Fibroblast of skin of right quadriceps (primary cell): ENCODE measurements at places on chromosomes 3 and 15.

DNA sequence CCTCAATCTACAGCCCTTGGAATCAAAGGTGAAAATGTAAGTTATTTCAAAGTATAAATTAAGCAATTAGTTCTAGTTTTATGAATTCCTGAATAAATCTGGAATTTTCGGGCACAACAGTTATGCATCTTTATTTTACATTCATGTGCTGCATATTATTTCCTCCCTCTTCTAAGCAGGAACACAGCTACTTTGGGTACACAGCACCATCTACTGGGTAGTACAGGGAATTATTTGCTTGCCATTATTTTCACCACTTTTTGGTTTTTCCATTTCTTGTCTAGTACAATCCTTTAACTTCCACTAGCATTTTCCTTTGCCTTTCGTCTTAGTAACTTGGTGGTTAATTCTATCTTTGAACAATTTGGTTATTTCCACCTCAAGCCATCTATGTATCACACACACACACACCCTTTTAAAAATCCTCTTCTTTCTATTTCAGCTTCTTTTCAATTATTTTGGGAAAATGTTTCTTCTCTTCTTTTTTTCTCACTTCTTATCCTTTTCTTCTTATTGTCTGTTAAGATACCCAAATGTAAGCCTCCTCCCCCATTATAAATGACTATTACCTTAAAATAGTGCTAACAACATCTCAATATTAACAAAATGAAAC, 451.0 kb downstream of the MFSD1 start:
- DNase-seq, result peak; percentile 70

GRCh38 chr3:111854990-111855389, 4.1 kb upstream of the PHLDB2 start:
- DNase-seq, result no peak

DNA sequence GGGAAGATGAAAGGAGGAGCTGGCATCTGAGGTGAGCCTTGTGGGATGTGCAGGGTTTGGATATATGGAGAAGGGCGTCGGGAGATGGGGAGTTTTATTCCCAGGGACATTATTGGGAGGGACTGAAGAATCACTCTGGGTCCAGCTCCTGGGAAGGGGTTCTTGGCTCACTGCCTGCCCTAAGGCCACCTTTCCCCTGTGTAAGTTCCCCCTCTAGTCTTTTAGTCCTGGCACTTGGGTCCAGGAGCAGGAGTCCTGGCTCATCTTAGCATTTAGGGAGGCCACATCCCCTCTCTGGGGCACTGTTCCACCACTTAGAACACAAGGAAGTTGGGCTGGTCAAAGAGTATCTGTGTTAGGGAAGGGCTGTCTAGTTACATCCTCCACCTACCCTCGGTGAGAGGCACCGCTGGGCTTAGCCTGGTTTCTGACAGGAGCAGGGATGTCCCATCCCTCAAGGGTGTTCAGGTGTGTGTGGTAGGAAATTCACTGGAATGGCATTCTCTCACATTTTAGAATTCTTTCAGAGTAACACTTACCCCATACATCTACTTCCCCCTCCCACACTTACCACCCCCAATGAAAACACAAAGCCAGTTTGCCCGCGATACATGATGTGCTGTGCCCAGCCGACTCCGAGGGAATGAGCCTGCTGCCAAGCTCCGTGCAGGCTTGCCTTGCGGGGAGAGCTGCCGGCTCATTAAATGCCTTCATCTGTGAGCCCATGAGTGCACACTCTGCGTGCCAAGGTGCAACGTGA, 86.7 kb downstream of the FAM43A start:
- no peak for DNase-seq

- no peak for DNase-seq
Observed at GRCh38 chr3:19226479-19226878, 78.2 kb downstream of the KCNH8 start.

DNA sequence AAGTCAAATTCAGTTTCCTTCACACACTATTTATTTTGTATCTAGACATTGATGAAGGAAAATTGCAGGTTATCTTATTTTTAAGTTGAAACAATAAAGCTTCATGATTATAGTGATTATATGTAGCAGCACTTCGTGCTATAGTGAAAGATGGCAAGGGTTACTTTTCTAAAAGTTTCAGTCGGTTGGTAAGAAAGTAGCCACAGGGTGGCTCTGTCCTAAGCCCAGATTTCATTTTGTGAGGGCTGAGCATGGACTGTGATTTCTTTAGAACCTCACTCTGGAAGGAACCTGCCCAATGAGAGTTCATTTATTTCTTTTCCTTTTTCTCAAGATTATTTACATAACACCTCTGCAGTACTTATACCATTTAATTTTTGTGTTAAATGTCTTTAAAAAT, 66.5 kb downstream of the NME9 start:
- DNase-seq, result no peak

DNA sequence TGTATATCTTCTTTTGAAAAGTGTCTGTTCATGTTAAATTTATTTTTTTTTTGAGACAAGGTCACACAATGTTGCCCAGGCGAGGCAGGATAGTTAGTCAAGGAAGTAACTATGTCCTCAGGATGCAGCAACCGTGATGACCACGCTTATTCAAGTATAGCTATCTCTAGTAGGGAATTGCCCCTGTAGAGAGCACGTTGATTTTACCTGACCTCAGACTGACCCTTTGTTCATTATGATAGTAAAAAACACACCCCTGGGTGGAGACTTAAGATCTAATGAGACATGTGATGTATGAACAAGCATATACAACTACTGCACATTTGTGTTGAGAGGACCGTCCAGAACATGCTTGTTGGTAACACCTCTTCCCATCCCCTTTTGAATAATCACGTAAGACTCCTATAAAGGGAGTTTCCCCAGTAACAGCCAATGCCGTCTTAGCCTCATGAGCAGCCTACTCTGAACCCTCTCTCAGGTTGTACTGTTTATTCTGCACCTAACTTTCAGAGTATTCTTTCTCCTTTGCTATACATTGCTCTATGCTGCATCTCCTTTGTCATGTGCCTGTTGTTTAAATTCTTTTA, 32.9 kb downstream of the ZNF621 start:
- no peak for DNase-seq

DNA sequence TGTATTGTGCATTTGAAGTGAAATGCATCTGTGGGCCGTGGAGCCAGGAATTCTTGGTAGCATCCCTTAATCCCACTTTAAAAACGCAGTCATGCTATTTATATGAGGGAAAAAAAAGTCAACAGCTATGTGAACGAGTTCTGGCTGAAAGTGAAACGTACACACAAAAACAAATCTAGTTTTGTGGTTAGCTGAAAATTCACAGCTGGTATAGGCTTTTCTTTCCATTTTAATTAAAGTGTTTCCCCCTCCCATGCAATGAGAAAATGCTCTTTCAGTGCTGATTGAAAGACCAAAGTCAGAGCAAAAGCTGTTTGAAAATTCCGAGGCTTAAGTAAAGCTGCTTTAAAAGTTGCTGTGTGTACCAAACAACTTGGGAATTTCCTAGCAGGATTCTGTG, 297.4 kb downstream of the PLCL2 start:
- DNase-seq, result no peak

- DNase-seq, result no peak
Observed at GRCh38 chr3:152717252-152717651, 117.7 kb upstream of the P2RY1 start.

- peak; percentile 72 for DNase-seq
Observed at GRCh38 chr3:27483117-27484014, 818 bp downstream of the SLC4A7 start.

DNA sequence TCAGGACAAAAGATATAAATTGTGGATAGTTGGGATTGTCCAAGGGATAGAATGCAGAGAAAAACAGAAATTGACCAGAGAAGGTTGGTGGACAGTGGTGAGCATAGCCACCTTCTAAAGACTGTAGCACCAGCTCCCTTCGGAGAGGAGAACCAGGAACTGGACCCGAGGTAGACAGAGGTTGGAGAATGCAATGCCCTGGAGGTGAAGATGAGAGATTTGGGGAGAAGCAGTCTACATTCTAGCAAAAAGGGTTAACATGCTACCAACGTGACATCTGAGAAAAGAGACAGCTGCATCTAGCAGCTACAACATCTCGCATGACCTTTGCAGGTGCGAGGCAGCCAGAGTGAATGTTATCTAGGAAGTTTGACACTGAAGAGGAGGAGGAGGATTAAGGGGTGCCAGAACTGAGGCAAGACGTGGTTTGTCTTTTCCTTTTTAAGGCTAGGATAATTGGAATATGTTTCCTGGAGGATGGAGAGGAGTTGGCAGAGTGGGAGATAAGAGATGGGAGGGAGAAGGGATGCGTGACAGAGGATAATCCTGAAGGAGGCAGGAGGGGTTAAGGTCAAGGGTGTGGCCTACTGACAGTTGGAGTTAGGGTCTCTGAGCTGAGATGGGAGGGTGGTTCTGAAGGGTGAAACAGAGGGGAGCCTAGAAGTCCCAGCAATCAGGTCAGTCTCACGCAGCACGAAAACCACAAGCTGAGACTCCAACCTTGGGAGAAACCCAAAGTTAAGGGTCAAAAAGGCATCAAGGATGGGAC, 103.7 kb upstream of the NR2E3 start:
- no peak for DNase-seq

GRCh38 chr3:177357352-177358090, 160.2 kb upstream of the TBL1XR1 start:
- peak; percentile 87 for DNase-seq

GRCh38 chr3:8490079-8490552, 11.5 kb upstream of the LMCD1 start:
- peak; percentile 100 for DNase-seq

GRCh38 chr15:63440756-63441155, 59.1 kb upstream of the CA12 start:
- DNase-seq, result no peak

- no peak for DNase-seq
Observed at GRCh38 chr3:12471241-12471640, 13.0 kb upstream of the TSEN2 start.

DNA sequence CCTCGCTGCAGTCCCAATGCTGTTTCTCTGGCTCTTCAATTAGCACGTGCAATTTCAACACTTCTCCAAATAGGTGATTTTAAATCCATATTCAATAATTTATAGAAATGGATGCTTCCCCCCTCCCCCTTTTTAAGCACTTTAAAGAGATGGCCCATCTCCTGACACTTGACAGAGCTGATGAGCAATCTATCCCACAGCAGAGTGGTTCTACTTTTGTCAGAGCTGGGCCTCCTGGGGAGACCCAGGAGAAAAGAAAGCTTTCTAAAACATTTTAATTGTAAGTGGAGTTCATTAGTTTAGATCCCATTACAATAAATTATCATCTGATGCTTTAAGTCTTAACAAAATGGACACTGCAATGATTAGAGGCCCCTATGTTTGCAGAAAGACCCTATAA, 127.7 kb downstream of the SHQ1 start:
- DNase-seq, result no peak

DNA sequence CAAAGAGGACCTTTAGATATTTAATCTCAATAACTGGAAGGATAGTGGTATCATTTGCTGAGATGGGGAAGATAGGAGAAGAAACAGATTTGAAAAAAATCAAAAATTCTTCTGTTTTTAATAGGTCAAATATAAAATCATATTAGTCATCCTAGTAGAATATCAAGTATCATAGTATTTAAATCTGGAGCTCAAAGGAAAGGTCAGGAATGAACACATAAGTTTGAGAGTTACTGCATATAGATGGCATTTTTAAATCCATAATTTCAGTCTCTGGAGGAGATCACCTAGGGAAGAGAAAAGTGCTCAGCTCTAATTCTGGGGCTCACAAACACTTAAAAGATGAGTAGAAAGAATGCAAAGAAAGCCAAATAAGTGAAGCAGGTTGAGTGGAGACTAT, 24.9 kb upstream of the CFAP20DC start:
- DNase-seq, result no peak

DNA sequence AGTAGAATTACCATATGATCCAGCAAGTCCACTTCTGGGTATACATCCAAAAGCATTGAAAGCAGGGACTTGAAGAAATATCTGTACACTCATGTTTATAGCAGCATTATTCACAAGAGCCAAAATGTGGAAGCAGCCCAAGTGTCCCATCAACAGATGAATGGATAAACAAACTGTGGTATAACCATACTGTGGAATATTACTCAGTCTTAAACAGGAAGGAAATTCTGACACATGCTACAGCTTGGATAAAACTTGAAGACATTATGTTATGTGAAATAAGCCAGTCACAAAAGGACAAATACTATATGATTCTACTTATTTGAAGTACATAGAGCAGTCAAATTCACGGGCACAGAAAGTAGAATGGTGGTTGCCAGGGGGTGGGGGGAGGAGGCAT, 91.2 kb downstream of the HMG20A start:
- DNase-seq, result no peak

- DNase-seq, result peak; percentile 55
Observed at GRCh38 chr3:112327371-112327951, 5.5 kb upstream of the CD200 start.

GRCh38 chr3:23501201-23501802, 298.2 kb downstream of the UBE2E2 start:
- peak; percentile 9 for DNase-seq

DNA sequence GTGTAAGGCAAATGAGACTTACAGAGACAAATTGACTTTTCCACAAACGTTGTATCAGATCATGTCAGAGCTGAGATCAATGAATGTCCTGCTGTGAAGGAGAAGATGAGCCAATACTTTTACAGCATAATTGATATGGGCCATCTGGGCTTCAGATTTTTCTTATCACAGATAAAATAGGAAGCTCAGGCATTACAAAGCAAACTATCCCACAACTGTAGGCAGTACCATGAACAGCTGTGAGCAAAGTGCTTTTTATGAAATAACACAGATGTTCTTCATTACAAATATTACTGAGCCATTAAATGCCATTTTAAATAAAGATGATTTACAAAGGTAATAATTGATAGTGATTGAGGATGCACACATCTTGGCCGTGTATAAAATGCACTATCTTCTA, 852.3 kb downstream of the OTOL1 start:
- no peak for DNase-seq

- no peak for DNase-seq
Observed at GRCh38 chr3:90025019-90025418, 917.6 kb downstream of the EPHA3 start.

- no peak for DNase-seq
Observed at GRCh38 chr3:138009476-138010272, at the start of gene CLDN18. Gene CLDN18, plus strand, starts transcription at chr3:138010165. Its CDS starts 61 bp downstream, at chr3:138010226.

DNA sequence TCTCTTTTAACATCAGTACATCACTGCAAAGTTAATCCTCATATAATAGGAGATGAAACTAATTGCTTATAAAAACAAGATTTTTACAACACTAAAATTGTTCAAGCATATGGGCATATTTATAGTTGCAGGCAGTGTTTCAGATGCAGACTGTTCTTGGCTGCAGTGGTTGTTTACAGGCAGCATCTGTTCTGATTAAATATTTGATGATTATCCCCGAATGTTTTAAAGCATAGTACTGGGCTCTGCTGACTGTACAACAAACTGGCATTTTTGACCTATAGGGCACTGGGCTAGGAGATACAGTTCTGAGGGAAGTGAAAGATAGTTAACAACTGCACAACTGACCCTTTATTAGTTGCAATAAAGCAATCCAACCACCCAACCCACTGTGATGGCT, 113.6 kb downstream of the UBE3A start:
- no peak for DNase-seq

GRCh38 chr15:47414207-47414606, 303.1 kb upstream of the SEMA6D start:
- DNase-seq, result peak; percentile 59

DNA sequence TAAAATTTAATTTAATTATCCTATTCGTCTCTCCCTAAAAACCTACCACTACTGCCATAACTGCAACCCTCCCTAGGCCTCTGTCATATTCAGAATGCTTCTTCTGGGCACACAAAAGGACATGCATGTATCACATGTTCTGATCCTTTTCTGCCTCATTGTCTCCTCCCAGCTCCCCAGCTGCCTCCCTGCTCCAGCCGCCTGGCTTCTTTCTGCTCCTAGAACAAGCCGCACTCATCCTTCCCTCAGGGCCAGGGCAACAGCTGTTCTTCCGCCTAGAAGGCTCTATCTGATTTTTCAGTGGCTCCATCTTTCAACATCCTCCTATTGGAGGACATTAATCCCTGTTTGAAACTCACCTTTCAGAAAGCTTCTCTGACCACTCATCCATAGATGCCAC, 38.6 kb downstream of the TMED3 start:
- DNase-seq, result no peak
